ENCODE measurements at places on chromosomes 12 and 14. TPM values are rescaled to one million over a fixed set of nuclear protein-coding genes. Genes with fewer than 3 reads are reported as not detected.

The TRPV4 gene
- 1.1 TPM for total RNA-seq

The CCNK gene
- total RNA-seq, result 9.9 TPM

The AEBP2 gene
- total RNA-seq, result 69.1 TPM

The ASIC1 gene
- not detected for total RNA-seq

The SYCP3 gene
- total RNA-seq, result not detected

The OR10A7 gene
- not detected for total RNA-seq

The LRRC10 gene
- not detected for total RNA-seq

The LAG3 gene
- total RNA-seq, result 0.11 TPM

The RBP5 gene
- 10.8 TPM for total RNA-seq

The RDH11 gene
- 125 TPM for total RNA-seq

The SALL2 gene
- total RNA-seq, result 20.6 TPM

The INSM2 gene
- 3.7 TPM for total RNA-seq

The NOVA1 gene
- 5.2 TPM for total RNA-seq

The STON2 gene
- total RNA-seq, result 5.5 TPM

The ADSS1 gene
- 10.0 TPM for total RNA-seq

DNA sequence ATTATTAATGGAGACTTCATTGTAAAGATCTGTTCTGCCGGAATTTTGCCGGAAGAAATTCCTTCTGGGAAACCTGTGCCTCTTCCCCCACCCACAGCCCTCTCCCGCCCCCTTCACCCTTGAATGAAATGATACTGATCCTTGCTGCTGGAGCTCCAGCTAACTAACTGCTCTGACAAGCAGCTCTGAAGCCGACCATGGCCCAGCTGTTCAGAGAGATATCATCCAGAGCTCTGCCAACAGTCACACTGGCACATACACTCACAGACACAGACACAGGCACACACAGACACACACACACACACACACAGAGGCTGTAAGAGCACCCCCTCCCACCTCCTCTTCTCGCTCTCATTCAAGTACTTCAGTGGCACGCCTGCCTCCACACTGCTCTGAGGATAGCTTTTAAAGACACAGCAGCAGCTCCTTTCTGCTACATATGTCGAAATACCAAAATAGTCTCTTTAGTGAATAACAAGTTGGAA is 88.6 kb downstream of the R3HDM2 start:
- peak overlapping the region; percentile 76 for H3K27ac ChIP-seq
- peaks cover 35% of the 10 kb centered on the region for H3K4me1 ChIP-seq
- no peak overlapping the region for H3K4me3 ChIP-seq
- H3K27me3 ChIP-seq, result no peaks in the 10 kb centered on the region

DNA sequence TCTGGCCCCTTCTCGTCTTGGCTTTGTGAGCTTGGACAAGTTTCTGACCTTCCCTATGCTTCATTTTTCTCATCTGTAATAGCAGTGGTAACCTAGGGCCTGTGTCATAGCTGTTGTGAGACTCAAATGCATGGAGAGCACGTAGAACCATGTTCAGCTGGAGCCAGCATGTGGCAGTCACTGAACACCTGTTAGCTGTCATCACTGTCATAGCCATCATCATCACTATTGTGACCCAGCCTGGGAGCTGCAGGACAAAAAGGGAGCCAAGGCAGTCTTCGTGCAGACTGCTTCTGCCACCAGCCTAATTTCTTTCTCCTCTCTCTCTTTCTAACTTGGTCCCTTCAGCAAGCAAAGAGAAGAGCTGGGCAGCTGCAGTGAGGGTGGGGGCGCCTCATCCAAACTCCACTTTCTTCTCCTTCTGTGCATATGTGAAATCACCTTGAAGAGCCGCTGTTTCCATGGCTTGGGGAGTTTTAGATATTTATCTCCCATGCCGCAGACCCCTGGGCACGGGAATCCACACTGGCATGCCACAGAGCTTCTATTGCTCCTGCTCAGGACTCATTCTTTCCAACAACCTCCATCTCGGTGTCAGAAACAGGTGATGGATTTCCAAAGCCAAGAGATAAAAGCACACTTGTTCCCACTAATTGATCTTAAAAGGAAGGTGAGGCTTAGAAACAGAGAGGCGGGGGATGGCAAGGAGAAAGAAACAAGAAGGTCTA is 87.0 kb downstream of the SRRM4 start:
- no peak overlapping the region for H3K27ac ChIP-seq
- no peaks in the 10 kb centered on the region for H3K27me3 ChIP-seq
- no peak for DNase-seq
- H3K4me3 ChIP-seq, result no peak overlapping the region

GRCh38 chr12:119601877-119602733 is 8.5 kb downstream of the TMEM233 start:
- no peak overlapping the region for H3K27ac ChIP-seq
- H3K27me3 ChIP-seq, result peaks cover 2% of the 10 kb centered on the region
- no peaks in the 10 kb centered on the region for H3K4me1 ChIP-seq

GRCh38 chr12:116179384-116179783 is 98.1 kb downstream of the MED13L start:
- H3K36me3 ChIP-seq, result no peaks in the 10 kb centered on the region
- H3K4me3 ChIP-seq, result no peak overlapping the region
- DNase-seq, result no peak
- H3K4me1 ChIP-seq, result peaks cover 33% of the 10 kb centered on the region

DNA sequence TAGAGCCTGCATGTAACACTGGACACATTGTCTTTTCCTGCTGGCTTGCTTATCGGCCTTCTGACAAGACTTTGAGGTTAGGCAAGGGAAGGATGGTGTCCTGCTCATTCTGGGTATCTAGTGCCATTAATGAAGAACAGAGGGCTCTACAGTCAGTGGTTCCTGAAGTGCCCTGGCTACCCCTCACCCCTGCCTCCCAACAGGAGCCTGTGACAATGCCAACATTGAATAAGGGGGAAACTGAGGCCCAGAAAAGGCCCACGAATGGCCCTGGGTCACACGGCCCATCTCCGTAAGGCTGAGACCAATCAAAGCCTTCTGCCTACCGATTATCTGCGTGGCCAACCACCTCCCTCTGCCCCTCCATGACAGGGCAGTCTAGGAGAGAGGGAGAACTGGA is 2.1 kb downstream of the IFI27L2 start:
- peaks cover 4% of the 10 kb centered on the region for H3K4me1 ChIP-seq
- no peaks in the 10 kb centered on the region for H3K27me3 ChIP-seq
- peaks cover 6% of the 10 kb centered on the region for H3K36me3 ChIP-seq
- no peak for DNase-seq

- H3K36me3 ChIP-seq, result no peaks in the 10 kb centered on the region
- H3K27me3 ChIP-seq, result no peaks in the 10 kb centered on the region
- H3K4me3 ChIP-seq, result no peak overlapping the region
- peaks cover 42% of the 10 kb centered on the region for H3K4me1 ChIP-seq
- no peak overlapping the region for H3K27ac ChIP-seq
These were observed 84.1 kb downstream of the ITPR2 start for GRCh38 chr12:26748741-26749431.

- no peak overlapping the region for H3K27ac ChIP-seq
- H3K27me3 ChIP-seq, result no peaks in the 10 kb centered on the region
- H3K4me3 ChIP-seq, result no peak overlapping the region
These were observed 768.3 kb upstream of the ATXN7L3B start for GRCh38 chr12:73769337-73769736.

DNA sequence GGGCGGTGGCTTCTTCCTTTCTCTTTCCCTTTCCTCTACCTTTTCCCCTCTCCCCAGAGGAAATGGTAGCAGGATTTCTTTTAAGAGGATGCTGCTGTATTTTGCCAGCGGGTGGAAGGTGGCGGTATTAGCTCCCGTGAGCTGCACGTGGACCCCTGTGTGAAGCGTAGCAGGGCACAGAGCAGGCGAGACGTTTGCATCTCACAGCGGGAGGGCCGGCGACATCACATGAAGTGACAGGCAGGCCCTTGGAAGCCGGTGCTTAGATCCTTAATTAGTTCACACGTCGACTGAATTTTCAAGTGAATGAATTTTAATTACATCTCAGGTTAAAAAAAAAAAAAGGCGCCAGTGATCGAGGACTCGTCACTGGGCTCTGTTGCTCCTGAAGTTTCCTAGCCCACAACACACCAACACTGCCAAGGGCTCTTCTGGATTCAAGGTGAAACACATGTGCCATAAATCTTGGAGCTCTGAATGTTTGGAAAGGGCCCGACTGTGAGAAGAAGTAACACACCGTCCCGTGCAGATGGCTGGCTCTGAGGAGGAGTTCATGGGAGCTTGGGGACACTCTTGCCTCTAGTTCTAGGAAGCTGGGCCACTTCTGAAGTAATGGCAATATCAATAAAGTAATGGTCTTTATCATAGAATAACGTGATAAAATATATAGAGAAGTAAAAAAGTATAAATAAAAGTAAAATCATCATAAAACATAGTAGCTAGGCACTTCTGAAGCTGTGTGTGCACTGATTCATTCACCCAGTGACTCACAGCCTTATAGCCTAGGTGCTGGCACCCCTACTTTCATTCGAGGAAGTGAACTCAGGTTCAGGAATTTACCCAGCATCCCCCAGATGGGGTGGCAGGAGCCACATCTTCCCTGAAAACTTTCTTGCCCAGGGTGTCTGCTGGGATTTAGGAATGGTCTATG is 75.3 kb downstream of the AACS start:
- DNase-seq, result no peak
- no peaks in the 10 kb centered on the region for H3K4me1 ChIP-seq
- H3K27ac ChIP-seq, result no peak overlapping the region
- H3K4me3 ChIP-seq, result no peak overlapping the region
- H3K27me3 ChIP-seq, result no peaks in the 10 kb centered on the region
- H3K36me3 ChIP-seq, result no peaks in the 10 kb centered on the region

DNA sequence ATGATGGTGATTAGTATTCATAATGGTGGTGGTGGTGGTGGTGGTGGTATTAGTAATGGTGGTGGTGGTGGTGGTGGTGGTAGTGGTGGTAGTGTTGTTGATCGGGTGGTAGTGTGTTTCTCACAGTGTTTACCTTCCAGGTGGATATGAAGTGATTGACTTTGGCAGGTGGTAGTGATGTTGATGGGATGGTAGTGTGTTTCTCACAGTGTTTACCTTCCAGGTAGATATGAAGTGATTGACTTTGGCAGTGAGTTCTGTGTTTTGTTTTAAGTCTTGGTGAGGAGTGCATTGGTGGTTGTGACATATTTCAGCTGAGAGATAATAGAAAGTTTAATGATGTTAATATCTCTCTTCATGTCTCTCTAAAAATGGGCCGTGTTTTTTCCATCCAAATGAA is 189.4 kb downstream of the TMTC2 start:
- no peak overlapping the region for H3K27ac ChIP-seq
- H3K27me3 ChIP-seq, result no peaks in the 10 kb centered on the region
- H3K4me1 ChIP-seq, result no peaks in the 10 kb centered on the region
- H3K4me3 ChIP-seq, result no peak overlapping the region
- no peaks in the 10 kb centered on the region for H3K36me3 ChIP-seq

GRCh38 chr12:62075870-62076269 is 184.3 kb upstream of the USP15 start:
- H3K27ac ChIP-seq, result no peak overlapping the region
- no peaks in the 10 kb centered on the region for H3K4me1 ChIP-seq
- no peaks in the 10 kb centered on the region for H3K27me3 ChIP-seq
- H3K4me3 ChIP-seq, result no peak overlapping the region

GRCh38 chr14:99258341-99258861 is 13.6 kb downstream of the BCL11B start:
- peaks cover 10% of the 10 kb centered on the region for H3K27me3 ChIP-seq
- no peaks in the 10 kb centered on the region for H3K36me3 ChIP-seq
- no peaks in the 10 kb centered on the region for H3K4me1 ChIP-seq

DNA sequence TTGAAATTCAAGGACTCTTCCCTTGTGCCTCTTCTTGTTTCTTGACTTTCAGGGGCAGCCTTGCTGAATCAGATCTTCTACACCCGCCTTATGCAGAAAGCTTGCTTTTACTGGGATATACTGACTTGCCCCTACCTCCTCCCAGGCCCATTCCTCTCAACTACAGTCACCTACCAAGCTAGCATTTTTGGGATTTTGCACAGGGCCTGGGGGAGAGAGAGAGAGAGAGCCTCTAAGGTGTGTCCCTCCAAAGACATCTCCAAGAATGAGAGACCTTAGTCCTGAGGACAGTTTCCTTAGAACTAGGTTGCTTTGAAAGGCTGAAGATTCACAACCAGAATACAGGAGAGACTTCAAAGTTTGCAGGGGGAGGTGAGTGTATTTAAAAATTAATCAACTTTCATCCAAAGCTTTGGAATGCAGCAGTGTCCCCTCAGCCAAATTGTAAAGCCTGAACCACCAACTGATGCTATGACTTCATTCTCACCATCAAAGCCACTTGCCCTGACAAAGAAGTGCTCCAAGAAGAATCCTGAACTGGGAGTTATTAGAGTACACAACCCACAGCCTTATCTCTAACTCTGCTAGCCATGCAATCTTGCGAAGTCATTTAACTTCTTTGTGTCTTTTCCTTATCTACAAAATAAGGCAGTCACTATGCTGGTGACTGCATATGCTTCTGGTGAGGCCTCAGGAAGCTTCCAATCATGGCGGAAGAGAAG is 96.1 kb upstream of the EGLN3 start:
- DNase-seq, result no peak
- H3K27me3 ChIP-seq, result no peaks in the 10 kb centered on the region
- no peak overlapping the region for H3K4me3 ChIP-seq
- H3K4me1 ChIP-seq, result no peaks in the 10 kb centered on the region

DNA sequence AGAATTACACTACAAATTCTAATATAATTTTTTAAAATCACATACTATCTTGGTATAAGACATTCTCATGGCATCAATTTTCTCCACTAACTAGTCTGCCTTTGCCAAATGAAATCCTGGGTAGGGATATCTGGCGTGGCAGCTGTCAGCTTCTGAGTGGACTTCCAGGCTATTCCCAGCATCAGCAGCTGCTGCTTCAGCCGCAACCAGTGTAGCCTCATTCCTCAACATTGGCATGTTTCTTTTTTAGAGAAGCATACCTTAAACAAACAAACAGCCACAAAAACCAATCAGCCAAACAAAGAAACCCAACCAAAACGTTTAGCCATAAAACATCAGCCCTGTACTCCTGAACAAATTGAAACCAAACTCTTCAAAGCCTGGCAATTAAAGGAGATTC is 235.8 kb downstream of the SSPN start:
- H3K27ac ChIP-seq, result no peak overlapping the region
- peaks cover 13% of the 10 kb centered on the region for H3K4me1 ChIP-seq

DNA sequence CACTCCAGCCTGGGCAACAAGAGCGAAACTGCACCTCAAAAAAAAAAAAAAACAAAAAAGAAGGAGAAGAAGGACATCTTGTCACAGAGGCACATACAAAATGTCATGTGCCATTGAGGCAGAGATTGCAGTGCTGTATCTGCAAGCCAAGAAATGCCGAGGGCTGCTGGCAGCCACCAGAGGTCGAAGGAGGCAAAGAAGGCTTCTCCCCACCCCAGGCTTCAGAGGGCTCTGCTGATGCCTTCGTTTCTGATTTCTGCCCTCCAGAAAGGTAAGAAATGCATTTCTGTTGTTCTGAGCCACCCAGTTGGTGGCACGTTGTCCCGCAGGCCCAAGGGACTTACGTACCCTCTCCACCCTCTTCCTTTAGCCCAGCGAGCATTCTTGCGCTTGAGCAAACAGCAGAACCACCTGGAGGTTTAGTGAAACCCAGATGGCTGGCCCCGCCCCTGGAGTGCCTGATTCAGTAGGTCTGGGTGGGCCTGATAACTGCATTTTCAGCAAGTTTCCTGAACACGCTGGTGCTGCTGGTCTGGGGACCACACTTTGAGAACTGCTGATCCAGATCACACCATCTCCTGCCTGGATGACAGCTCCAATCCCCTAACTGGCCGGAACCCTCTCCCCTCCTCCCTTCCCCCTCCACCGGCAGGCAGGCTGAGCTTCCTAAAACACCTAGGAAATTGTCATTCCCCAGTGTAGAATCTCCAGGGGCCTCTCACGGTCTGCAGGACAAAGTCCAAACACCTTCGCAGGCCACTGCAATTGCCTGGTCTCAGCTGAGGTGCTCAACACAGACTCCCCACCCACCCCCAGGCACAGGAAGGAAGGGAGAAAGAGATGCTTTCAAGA is 21.1 kb upstream of the SCARB1 start:
- H3K4me1 ChIP-seq, result no peaks in the 10 kb centered on the region
- DNase-seq, result no peak
- no peaks in the 10 kb centered on the region for H3K36me3 ChIP-seq
- H3K27ac ChIP-seq, result no peak overlapping the region
